ENCODE measurements at places on chromosomes 1 and 21.

DNA sequence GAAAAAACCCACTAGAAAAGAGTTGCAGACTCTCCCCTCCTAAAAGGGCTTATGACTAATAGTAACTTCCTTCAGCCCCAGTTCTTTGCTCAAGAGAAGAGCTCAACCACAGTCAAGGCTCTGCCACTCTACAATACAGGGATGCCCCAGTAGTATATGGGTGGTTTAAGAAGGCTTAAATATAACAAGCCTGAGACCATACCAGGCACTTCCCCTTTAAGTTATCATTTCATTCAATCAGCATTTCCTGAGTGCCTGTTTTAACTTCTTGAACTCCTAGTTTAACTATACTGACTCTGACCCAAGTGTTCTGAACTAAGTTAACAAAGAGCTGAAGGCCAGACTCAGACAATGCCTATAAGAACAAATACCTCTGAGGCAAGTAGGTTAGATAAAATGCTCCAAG, 19.8 kb downstream of the PRPF38A start:
- peaks cover 1% of the 10 kb centered on the region for H3K36me3 ChIP-seq
- no peaks in the 10 kb centered on the region for H3K27me3 ChIP-seq
- DNase-seq: no peak
- no peak overlapping the region for H3K27ac ChIP-seq
- H3K4me1 ChIP-seq: no peaks in the 10 kb centered on the region

DNA sequence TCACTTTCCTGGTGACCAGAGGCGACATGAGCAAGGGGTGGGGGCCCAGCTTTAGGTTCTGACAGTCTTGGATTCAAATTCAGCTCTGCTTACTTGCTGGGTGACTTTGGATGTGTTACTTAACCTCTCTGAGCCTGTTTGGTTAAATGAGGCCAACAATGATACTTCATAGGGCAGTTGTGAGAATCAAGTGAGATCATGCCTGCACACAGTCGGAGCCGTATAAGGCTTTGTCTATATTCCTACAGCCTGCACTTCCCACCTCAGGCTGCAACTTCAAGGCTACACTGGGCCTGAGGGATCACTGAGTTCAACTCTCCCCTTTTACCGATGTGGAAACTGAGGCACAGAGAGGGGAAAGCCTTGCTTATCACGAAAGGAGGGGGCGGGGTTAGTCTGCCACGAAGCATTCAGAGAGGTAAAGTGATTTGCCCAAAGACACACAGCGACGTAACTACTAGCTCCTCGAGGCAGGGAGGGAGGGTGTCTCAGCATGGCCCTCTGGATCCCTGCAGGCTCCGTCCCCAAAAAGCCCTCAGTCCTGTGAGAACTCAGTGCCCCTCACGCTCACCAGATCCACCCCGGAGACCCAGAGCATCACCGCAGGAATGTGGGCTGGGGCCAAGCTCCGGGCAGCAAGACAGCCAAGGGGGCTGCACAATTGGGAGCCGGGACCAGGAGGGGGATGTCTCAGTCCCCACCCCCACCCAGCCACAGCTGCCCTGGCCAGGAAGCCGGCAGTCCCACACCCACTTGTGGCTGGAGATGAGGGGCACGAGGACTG, 25.0 kb downstream of the SDC3 start:
- no peak overlapping the region for H3K27ac ChIP-seq
- H3K4me3 ChIP-seq: no peak overlapping the region
- H3K27me3 ChIP-seq: no peaks in the 10 kb centered on the region
- DNase-seq: no peak
- no peaks in the 10 kb centered on the region for H3K4me1 ChIP-seq

DNA sequence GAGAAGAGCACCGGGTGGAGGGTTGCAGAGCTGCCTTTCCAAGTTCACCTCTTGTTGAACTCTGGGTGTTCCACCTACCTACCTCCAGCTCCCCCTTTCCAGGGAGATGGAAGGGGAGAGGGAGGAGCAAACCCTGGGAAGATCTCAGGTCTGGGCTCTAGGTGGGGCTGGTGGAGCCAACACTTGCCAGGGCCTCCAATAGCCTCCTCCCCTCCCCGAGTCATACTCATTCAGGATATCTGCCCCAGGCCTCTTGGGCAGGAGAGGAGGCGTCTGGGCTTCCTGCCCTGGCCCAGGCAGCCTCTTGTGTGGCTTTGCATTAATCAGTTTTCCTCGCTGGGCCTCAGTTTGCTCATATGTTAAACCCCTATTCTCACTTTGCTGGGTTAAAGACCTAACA, 13.4 kb downstream of the RAP1GAP start:
- H3K27ac ChIP-seq: no peak overlapping the region
- no peaks in the 10 kb centered on the region for H3K36me3 ChIP-seq
- DNase-seq: no peak
- H3K27me3 ChIP-seq: no peaks in the 10 kb centered on the region
- H3K4me1 ChIP-seq: no peaks in the 10 kb centered on the region

- H3K4me1 ChIP-seq: no peaks in the 10 kb centered on the region
- H3K27ac ChIP-seq: no peak overlapping the region
- H3K27me3 ChIP-seq: no peaks in the 10 kb centered on the region
- H3K36me3 ChIP-seq: no peaks in the 10 kb centered on the region
Measured at GRCh38 chr1:12165342-12165741, 1.4 kb upstream of the TNFRSF1B start.

DNA sequence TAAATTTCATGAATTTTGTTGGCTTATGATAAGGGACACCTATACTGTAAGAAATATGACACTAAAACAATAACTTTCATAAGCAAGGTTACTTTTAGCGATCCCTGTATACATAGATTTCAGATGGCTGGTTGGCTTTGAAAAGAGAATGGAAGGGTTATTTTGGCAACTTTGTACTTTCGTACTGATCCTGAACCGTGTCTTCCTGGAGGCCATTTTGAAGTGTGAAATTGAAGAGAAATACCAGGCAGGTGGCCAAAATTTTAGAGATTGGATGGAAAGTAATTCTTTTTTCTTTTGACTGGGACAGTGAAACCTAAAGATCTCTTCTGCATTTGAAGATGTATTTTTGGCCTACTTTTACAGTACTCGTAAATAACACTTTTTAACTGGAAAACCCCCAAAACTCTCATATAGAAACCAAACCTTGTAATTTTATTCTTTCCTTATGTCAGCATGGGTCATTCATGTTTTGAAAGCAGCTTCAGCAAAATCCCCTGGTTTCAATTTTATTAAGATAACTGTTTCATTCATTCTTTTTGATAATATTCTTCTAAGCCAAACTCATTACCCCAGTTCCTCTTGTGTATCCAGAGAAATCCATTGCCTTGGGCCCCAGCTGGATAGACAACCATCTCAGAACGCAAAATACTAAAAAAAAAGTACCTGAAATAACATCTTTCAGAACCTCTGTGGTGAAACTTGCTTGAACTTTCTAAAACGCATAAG, 38.4 kb upstream of the ZNF281 start:
- H3K27ac ChIP-seq: no peak overlapping the region
- DNase-seq: no peak

- H3K27me3 ChIP-seq: no peaks in the 10 kb centered on the region
- H3K4me1 ChIP-seq: no peaks in the 10 kb centered on the region
- no peak overlapping the region for H3K4me3 ChIP-seq
- DNase-seq: no peak
Measured at GRCh38 chr1:183966487-183966886, 71.0 kb downstream of the COLGALT2 start.

- no peak overlapping the region for H3K27ac ChIP-seq
- no peak for DNase-seq
- H3K4me1 ChIP-seq: no peaks in the 10 kb centered on the region
- H3K36me3 ChIP-seq: no peaks in the 10 kb centered on the region
Measured at GRCh38 chr1:188761226-188761625, 1716.4 kb downstream of the BRINP3 start.

DNA sequence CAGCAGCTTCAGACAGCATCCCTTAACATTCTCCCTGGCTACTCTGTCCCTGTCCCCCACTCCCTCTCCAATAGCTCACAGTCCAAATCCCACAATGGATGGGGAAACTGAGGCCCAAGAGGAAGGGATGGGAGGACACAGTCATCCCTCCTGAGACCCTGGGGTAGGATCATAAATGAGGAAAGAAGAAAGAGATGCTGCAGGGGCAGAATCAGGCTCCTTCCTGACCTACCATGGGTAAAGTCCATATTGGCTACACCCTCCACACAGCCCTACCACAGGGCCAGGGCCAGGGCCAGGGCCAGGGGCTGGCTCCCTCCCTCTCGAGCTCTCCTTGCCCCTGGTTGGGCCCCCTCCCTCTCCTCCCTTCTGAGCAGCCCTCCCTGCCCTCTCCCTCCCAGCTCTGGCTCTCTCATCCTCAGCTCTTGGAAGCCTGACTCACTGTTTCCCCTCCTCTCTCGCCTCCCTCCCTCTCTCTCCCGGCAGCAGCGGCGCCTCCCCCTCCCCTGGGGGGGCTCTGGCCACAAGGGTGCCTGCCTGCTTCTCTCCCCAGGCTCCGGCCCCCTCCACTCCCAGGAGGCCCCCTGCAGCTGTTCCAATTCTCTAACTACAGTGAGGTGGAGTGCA, 4.9 kb downstream of the AHDC1 start:
- peak; percentile 89 for DNase-seq
- H3K4me3 ChIP-seq: no peak overlapping the region
- H3K36me3 ChIP-seq: no peaks in the 10 kb centered on the region
- H3K4me1 ChIP-seq: no peaks in the 10 kb centered on the region
- no peaks in the 10 kb centered on the region for H3K27me3 ChIP-seq

- H3K4me3 ChIP-seq: no peak overlapping the region
- no peaks in the 10 kb centered on the region for H3K36me3 ChIP-seq
- no peaks in the 10 kb centered on the region for H3K4me1 ChIP-seq
- no peaks in the 10 kb centered on the region for H3K27me3 ChIP-seq
- no peak overlapping the region for H3K27ac ChIP-seq
Measured at GRCh38 chr1:229197265-229197585, 73.7 kb upstream of the RAB4A start.

DNA sequence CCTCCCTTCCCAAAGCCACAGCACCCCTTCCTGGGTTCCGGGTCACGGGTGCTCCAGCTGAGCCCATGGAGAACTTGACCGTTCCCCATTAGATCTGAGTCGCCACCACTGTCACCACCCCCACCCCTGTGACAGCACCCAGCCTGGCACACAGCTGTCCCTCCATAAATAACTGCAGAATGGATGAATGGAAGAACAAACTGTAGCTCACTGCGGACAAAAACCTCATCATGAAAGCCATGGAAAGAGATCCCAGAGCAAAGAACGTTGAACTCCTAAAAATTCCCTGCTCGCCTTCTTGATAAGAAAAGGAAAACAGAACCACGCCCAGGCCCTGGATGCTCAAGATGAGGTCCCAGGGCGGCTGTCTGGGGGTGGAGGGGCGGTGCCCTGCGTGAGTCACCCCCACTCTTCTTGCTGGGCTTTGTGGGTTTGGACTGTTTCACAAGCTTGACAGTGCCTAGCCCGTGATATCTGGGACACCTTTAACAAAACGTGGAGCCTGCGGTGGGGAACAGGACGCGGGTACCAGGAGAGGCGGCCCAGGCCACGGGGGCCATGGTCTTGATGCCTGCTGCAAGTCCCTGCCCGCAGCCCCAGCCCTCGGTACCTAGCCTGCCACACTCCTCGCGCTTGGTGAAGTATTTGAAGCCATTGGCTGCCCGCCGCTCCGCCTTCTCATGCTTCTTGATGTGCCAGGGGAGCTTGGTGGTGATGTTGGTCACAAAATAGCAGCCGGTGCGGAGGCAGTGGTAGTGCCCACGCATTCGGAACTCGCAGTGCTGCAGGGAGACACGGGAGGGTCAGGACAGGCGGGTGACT, 151.9 kb downstream of the CASZ1 start:
- no peak overlapping the region for H3K4me3 ChIP-seq
- H3K27ac ChIP-seq: no peak overlapping the region
- H3K36me3 ChIP-seq: no peaks in the 10 kb centered on the region
- DNase-seq: no peak
- no peaks in the 10 kb centered on the region for H3K27me3 ChIP-seq
- H3K4me1 ChIP-seq: no peaks in the 10 kb centered on the region

DNA sequence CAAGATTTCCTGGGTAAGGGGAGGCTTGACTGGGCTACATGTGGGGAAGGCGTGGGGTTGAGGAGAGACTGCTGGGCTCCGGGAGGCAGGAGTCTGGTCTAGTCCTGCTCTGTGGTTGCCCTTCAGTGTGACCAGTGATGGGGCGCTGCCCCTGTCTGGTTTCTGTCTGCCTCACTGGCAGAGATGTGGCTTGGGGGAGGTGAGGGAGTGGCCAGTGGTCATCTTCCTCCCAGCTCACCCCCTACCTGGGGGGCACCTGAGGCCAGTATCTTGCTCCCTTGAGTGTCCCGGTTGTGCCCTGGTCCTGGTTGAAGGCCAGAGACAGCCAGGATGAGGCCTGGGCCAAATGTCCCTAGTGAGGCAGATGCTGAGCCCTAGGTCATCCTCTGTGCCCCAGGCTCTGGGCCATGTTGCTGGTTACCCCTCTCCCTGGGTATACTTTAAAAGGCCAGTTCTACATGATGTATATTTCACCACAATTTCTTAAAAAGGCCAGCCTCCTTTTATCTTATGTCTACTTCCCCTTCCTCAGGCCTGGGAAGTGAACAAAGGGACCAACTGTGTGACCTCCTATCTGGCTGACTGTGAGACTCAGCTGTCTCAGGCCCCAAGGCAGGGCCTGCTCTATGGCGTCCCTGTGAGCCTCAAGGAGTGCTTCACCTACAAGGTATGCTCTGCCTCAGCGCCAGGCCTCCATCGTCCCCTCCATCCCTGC, 10.5 kb downstream of the FAAH start:
- H3K27me3 ChIP-seq: no peaks in the 10 kb centered on the region
- no peaks in the 10 kb centered on the region for H3K36me3 ChIP-seq
- H3K27ac ChIP-seq: no peak overlapping the region
- no peaks in the 10 kb centered on the region for H3K4me1 ChIP-seq
- H3K4me3 ChIP-seq: no peak overlapping the region
- DNase-seq: peak; percentile 31

DNA sequence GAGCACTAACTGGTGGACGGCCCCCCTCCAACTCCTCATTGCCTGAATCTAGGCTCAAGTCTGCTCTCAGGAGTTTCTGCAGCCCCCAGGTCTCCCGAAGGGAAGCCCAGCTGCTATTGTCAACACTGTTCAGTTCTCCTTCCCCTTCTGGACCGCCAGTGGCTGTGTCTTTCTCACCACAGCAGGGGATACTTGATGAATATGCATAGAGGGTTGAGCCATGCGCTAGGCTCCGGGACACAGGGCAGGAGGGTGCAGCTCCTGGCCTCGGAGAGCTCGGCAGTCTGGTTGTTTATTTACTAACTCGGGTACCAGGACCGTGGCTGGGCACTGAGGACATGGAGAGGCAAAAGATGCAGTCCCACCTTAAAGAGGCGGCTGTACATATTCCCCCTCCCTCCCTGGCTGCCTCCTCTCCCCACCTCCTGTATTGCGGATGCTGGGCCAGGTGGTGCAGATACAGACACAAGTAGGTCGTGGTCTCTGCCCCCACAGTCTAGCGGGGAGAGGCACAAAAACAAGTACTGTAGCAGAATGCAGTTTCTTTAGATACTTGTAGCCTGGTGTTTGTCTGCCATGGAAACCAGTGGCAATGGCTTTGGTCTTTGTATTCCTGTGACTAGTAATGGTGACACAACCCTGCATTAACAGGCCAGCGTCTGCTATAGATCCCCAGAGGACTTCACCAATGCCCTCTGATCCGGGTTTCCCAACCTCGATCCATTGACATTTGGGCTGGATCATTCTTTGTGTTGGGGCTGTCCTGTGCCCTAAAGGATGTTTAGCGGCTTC, 26.2 kb downstream of the ARHGEF10L start:
- peaks cover 3% of the 10 kb centered on the region for H3K4me1 ChIP-seq
- peak overlapping the region; percentile 71 for H3K27ac ChIP-seq
- H3K36me3 ChIP-seq: no peaks in the 10 kb centered on the region
- H3K4me3 ChIP-seq: no peak overlapping the region
- no peak for DNase-seq
